ENCODE measurements at places on chromosomes 16 and 17.

- DNase-seq, result no peak
Measured at GRCh38 chr17:11638700-11639265, 40.5 kb downstream of the DNAH9 start.

- DNase-seq, result peak; percentile 49
Measured at GRCh38 chr16:48054881-48055601, 100.8 kb downstream of the ABCC12 start.

- no peak for DNase-seq
Measured at GRCh38 chr17:81514489-81514738, 1.8 kb upstream of the ACTG1 start.

DNA sequence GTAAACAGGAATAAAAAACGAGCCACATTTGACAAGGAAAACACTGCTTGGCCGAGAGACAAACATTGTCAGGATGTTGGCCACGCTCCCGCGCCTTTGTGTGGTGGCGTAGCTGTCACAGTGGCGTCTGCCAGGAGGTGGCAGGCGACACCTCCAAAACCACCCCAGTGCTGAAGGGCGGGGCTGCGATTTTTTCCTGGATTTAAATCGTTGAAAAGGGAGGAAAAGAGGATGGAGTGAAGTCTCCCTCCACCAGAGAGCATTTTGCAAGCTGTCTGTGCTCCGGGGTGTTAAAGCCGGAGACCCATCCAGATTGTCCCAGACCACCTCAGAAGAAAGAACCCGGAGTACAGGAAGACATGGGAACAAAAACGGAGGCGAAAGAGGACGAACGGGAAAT, 12.7 kb downstream of the MRM3 start:
- peak; percentile 39 for DNase-seq

DNA sequence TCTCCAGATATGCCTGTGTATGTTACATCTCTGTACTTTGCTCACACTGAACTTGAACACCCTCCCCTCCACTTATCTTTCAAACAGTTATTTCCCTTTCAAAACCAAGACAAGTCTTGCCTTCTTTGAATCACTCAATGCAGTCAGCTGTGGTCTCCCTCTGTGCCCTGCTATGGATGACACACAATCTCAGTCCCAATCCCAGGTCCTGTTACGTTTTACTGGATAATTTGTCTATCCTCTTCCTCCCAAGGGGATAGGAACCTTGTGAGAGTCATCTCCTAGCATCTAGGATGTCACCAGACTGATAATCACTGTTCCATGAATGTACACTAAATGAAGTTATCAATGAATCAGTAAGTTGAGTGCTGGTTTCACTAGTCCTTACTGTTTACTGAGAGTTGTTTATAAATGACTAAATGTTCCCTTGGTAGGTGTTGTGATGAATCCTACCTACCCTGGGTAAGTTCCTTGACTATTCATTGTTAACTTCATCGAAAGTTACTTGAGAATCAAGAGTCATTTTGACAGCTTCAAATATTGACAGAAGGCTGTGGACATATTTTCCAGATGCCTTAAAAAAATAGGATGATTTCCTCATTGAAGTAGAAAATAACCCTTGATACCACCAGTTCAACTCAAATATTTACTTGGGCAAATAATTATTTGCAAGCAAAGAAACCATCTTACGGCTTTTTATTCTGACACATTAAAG, 244.9 kb downstream of the PRKCA start:
- no peak for DNase-seq

GRCh38 chr16:71746442-71747046, 22.0 kb upstream of the PHLPP2 start:
- peak; percentile 56 for DNase-seq

GRCh38 chr17:16472539-16472938, 19.5 kb downstream of the LRRC75A start:
- DNase-seq, result no peak

DNA sequence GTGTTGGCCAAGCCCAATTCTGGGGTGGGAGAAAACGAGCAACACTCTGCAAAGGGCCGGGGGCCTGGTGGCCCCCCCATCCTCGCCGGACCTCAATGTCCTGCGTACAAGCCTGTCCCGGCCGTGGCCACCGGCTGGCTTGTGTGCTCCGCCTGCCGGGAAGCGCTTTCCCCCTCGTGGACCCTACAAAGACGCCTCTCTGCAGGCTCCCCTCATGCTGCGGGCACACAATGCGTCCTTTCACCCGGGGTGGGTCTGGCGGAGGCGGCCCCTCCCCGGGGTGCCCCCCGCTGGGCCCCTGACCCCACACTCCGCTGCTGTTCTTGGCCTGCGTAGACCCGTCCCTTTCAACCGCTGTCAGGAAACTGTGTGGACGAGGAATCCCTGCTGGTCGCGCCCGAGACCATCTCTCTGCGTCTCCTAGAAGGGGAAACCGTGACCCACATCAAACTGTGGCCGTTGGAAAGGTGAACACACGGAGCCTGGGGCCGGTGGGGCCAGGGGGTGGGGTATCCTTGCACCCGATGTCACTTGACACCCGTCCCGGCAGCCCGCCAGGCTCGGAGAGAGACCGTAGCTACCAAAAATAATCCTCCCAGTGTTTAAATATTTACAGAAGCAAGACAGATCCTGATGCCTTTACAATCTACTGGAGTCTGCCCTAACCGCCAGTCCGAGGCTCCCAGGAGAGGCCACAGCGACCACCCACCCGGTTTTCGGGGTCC, 43.6 kb downstream of the TBC1D16 start:
- DNase-seq, result no peak

DNA sequence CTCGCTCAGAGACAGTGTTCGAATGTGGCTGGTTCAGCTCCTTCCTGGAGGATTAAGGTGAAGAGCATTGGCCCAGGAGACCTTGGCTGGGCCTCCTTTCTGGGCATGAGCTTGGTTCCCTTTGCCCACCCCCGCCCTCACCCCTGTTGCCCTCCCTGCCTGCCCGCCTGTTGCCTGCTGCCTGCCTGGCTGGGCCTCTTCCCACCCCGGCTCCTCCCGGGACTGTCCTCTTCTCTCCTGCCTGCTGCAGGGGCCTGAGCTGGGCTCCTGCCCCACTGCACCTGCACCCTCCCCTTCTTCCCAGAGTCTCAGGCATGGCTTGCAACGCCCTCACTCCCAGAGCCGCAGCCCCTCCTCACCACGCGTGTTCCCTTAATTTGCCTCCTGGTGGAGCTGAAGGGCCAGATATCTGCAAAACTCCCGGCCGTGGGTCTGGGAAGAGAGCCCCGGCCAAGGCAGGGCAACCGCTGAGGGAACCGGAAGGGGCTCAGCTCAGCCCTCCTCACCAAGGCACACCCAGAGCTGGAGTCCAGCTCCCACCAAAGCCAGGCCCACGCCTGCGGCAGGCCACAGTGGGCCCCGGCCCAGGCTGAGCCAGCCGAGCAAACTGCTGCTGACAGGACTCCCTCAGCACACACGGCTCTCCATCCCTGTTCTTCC, 31.2 kb downstream of the MNT start:
- DNase-seq, result no peak

DNA sequence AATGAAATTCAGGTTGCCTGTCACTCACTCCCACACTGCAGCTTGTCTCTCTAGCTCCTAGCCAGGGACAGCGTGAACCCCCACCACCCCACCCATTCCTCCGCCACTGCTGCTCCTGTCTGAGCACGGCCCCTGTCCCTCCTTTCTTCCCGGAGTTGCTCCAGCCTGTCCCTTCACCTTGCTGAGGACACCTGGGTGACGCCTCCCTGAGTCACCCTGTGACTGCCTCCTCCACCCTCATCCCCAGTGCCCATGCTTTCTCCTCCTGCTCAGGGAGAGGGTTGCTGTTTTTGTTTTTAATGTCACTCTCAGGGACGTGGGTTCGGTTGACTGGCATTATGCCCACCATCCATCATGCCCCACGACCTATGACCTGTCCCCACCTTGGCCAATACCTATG, 25.8 kb upstream of the NAT9 start:
- DNase-seq, result no peak

- DNase-seq, result no peak
Measured at GRCh38 chr16:57540387-57540786, 2.1 kb upstream of the ADGRG5 start.

DNA sequence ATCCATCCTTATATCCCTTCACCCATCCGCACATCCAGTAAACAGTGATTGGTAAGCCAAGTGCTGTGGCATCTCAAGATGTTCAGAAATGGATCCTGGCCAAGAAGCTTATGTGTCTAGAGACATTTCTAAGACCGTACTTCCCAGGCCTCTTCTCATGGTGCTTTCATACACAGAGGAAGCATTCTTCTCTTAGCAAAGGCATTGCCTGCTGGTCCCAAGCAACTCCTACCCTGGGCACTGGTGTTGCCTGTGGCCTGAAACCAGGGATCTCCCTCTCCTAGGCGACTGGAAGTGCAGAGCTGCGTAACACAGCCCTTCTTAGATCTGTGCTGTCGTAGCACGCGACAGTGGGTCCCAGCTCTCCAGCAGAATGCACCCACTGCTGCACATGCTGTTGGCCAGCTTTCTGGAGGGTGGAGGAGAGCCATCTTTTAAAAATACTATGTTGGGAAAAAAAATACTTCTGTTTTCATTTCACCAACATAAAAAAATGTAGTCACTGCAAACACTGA, 182.9 kb downstream of the CCDC182 start:
- DNase-seq, result no peak

DNA sequence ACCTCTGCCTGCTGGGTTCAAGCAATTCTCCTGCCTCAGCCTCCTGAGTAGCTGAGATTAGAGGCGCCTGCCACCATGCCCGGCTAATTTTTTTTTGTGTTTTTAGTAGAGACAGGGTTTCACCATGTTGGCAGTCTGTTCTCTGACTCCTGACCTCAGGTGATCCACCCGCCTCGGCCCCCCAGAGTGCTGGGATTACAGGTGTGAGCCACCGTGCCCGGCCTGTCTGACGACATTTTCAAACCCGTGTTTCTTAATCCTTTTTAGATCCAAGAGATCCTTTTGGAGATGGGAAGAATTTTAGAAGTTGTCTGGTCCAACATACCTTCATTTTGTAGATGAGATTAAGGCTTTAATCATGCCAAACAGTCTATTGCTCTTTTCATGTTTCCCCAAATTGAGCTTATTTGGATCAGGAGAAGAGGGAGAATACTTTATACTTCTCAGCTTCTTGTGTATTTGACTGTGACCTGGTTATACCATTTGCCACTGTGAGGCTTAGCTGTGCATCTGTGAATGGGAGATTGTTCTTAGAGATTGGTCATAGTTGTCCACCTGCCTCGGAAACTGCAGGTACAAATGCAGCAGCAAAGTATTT, 25.8 kb downstream of the USP10 start:
- no peak for DNase-seq

- DNase-seq, result no peak
Measured at GRCh38 chr16:693364-693763, 3.2 kb upstream of the WDR24 start.

DNA sequence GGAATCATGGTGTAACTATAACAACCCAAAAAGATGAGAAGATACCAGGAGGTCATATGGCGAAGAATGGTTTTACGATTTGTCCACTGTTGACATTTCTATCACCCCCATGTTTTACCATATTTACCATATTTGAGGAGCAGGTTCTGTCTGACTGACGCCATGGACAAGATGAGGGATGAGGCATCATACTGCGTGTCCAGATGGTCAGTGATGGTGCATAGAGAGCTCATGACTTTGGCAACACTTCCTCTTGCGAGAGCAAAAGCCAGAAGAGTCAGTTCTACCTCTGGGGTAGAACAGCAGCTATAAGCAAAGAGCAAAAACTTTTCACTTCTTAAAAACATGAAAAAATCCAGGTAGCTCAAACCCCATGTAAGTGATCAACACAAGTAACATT, 38.3 kb downstream of the ZZEF1 start:
- no peak for DNase-seq

- DNase-seq, result no peak
Measured at GRCh38 chr16:66639091-66639885, 34.8 kb downstream of the CMTM3 start.
